ENCODE measurements at places on chromosomes 16 and 17. TPM values are rescaled to one million over a fixed set of nuclear protein-coding genes. Genes with fewer than 3 reads are reported as not detected.

The TM4SF5 gene
- total RNA-seq = not detected

The TLCD3B gene
- 2.3 TPM for total RNA-seq

The ARSG gene
- total RNA-seq = 7.3 TPM

The EFCAB13 gene
- total RNA-seq = 2.7 TPM

The HEXIM1 gene
- 48.1 TPM for total RNA-seq

The SEPTIN1 gene
- 173 TPM for total RNA-seq

The THAP11 gene
- total RNA-seq = 43.0 TPM

The FBXW10 gene
- total RNA-seq = not detected

The TMEM92 gene
- 1.5 TPM for total RNA-seq

The EMP2 gene
- 0.09 TPM for total RNA-seq

The IRF8 gene
- total RNA-seq = 37.8 TPM

The TVP23B gene
- 37.5 TPM for total RNA-seq

The RUNDC3A gene
- total RNA-seq = 0.16 TPM

The NOS2 gene
- total RNA-seq = not detected

The NPW gene
- total RNA-seq = 5.1 TPM

The HS3ST2 gene
- not detected for total RNA-seq

The RBFOX1 gene
- total RNA-seq = not detected

The MFAP4 gene
- total RNA-seq = not detected

The PPY gene
- total RNA-seq = not detected

The KRTAP1-1 gene
- not detected for total RNA-seq

The LDHD gene
- not detected for total RNA-seq

The TP53TG3C gene
- total RNA-seq = not detected

The EIF3CL gene
- 169 TPM for total RNA-seq

The TP53TG3 gene
- total RNA-seq = not detected

The CTRB2 gene
- total RNA-seq = not detected

The WNT9B gene
- total RNA-seq = not detected

The TUBB3 gene
- 3.7 TPM for total RNA-seq

The GAST gene
- total RNA-seq = not detected

The UTS2R gene
- total RNA-seq = 0.18 TPM

The HS3ST4 gene
- not detected for total RNA-seq

The MYOCD gene
- not detected for total RNA-seq

The ZNF286A gene
- 26.9 TPM for total RNA-seq

The SHCBP1 gene
- total RNA-seq = 45.6 TPM

The LPO gene
- not detected for total RNA-seq

The PRSS22 gene
- not detected for total RNA-seq

The CD68 gene
- 10.1 TPM for total RNA-seq

The ZACN gene
- total RNA-seq = 10.3 TPM

The C1QL1 gene
- total RNA-seq = 0.41 TPM

The SHISA6 gene
- not detected for total RNA-seq

The LITAFD gene
- total RNA-seq = not detected

The PSMC3IP gene
- 26.6 TPM for total RNA-seq

The ZP2 gene
- not detected for total RNA-seq

The PHOSPHO1 gene
- not detected for total RNA-seq
